ENCODE measurements at places on chromosomes 1 and 21. TPM values are rescaled to one million over a fixed set of nuclear protein-coding genes. Genes with fewer than 3 reads are reported as not detected.

DNA sequence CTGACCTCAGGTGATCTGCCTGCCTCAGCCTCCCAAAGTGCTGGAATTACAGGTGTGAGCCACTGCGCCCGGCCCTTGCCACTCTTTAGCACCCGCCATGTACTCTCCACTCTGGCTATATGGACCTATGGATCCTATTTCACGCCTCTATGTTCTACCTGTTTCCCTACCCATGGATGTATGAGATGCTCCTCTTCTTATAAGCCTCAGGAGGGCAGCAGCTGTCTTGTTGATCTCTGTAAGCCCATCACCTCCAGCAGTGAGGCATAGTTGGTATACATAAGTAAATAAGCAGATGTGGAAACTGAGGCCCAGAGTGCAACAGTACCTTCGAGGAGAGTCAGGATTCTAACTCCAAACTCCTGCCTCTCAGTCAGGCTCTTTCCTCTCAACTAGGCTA is 24.7 kb upstream of the ARTN start:
- DNase-seq: no peak

GRCh38 chr1:160418483-160418882 is 18.1 kb downstream of the VANGL2 start:
- no peak for DNase-seq

DNA sequence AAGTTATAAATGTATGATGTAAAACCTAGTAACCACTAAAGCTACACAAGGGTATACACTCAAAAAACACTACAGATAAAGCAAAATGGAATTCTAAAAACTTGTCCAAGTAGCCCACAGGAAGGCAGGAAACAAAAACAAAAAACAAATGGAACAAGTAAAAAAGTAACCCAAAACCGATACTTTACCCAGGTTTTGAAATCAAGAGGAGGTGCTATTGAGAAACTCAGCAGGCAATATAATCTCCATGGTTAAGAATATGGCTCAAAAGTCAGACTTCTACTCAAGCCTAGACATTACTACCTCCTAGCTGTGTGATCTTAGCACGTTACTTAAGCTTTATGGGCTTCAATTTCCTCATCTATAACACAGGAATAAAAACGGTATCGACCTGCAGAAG is 13.3 kb downstream of the RBBP5 start:
- no peak for DNase-seq

DNA sequence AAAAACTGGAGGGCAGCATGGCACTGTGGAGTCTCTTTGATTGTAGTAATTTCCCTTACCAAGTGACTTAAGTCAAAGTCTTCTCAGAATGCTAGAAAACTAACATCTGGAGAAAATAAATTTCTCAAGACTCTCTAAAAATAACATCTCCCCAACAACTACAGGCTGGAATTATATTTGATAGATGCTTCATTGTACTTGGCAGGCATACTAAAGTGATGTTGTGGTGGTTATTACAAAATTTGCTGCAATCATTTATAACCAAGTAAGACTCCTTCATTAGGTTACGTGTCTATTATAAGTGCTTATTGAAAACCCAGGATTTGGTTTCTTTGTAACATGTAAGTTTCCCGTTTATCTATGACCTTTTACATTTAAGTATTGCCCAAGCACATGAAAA is 132.9 kb upstream of the NRIP1 start:
- DNase-seq: no peak

GRCh38 chr21:39484711-39485276 is 33.0 kb downstream of the SH3BGR start:
- no peak for DNase-seq

GRCh38 chr1:44059212-44059611 is 27.9 kb upstream of the SLC6A9 start:
- no peak for DNase-seq

DNA sequence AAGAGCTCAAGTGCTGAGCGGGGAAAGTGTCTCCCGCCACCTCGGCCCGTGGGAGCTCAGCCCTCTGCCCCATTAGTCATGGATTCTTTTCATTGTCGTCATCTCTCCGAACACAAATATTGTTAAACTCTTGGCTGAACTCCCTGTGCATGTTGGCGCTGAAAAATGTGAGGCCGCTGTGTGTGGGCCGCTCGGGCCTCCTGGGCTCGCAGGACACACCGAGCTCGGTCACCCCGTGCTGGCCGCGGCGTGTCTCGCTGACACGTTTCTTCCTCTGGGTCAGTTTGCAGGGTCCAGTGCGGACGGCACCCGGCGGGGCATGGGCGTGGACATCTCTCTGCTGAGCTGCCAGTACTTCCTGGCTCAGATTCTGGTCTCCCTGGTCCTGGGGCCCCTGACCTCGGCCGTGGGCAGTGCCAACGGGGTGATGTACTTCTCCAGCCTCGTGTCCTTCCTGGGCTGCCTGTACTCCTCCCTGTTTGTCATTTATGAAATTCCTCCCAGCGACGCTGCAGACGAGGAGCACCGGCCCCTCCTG is 25.6 kb downstream of the SLC45A1 start:
- DNase-seq: peak; percentile 81

DNA sequence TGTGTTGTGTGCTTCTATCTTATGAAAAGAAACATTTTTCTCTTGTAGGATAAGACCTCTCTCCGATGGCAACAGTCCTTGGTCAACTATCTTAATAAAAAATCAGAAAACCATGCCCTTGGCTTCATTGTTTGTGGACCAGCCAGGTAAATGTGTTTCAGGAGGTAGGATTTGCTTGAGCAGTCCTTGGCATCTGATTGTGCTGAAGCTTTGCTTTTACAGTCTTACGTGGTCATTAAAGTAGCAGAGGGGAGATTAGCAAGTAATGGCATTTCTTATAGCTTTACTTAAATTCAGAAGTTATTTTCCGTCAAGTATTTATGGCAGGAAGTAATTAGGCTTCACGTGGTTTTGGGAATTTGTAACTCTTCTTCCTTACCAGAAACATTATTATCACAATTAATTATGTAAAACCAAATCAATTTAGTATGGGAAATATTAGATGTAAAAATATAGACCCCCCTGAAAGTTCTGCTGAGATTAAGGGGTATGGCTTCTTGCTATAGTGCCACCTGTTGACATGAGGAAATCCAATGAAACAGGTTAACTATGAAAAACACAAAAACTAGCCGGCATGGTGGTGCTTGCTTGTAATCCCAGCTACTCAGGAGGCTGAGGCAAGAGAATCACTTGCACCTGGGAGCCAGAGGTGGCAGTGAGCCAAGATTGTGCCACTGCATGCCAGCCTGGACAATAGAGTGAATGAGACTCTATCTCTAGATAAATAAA is 49.0 kb downstream of the MAP3K21 start:
- no peak for DNase-seq

- no peak for DNase-seq
Measured at GRCh38 chr1:177593105-177593504, 376.8 kb downstream of the SEC16B start.

NBPF26 gene
- 19.1 TPM for polyA plus RNA-seq

Measured in renal pelvis (tissue), 12 donors.